SIG-M5 (cell line): ENCODE measurements at places on chromosomes 6 and 20.

DNA sequence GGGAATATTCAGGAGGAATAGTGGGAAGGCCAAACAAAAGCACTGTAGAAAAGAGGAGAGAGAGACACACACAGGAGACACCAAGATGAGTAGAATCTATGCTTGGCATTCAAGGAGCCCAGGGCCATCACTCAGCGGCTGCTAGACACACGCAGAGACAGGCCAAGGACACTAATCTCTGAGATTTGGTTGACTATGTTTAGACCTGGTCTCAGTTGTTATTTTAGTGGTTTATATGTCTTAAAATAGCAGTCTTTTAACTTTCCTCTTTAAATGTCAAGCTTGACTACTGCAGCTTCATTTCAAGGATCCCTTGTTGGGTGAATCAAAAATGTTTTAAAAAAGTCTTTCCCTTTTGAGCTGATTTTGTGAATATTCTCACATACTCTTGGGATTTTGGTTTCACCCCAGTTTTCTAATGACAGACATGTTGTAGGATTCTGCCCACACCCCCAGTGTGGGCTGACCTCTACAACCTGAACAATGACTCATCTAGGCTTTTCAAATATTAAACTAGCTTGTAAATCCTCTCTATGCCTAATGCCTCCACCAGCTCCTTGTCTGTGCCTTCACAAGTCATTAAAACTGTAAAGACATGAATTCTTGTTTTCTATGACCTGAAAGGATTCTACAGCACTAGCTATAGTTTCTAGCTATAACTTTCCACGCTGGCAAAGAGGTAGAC is 142.7 kb upstream of the EXOC2 start:
- no peak for DNase-seq

GRCh38 chr6:157937916-157938315 is 43.7 kb upstream of the SYNJ2 start:
- DNase-seq: no peak

DNA sequence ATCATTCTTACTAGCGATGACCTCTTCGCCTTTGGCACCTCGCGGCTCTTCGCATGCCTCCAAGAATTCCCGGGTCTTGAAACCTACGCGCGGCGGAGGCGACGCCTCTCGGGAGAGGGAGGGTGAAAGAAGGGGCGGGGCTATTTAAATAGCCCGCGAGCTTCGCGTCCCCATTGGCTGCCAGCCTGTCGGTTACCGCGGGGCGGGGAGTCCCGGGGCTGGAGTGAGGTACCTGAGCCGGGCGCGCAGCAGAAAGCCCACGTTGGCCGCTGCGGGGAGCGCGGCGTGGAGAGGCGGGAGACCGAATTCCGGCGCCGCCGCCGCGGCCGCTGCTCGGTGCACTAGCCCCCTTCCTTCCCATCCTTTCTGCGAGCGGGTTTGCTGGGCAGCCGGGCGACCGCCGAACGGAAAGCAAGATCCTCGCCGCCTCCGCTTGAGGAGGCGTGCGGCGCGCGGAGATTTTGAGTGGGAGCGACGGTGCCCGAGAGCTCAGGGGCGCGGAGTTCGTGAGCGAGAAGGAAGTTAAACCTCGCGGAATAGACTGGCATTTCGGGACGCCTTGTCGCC is at the start of gene BMP6:
Gene BMP6 (plus strand): TSS at position 251 of the 567 bp plus-strand sequence. CDS start 857 bp downstream, outside the sequence.
- no peak for DNase-seq

- no peak for DNase-seq
Measured at GRCh38 chr6:148590883-148591282, 155.9 kb upstream of the UST start.

DNA sequence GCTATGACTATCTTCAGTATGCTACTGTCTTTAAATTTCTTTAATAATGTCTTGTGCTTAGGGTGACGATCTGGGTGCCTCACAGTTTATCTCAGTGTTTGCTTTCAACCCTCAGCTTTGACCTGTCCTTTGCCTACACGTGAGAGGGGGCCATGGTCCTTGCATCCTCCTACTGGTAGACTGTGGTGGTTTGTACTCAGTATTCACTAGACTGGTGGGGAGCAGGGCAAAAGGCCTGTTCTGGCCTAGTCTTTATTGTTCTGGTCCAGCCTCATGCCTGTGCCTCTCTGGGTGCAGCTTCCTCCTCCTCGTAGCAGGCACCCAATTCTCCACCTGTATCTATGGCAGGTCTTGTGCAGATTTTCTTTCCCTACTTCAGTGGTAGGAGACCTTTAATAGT is 354.9 kb downstream of the CD109 start:
- no peak for DNase-seq

DNA sequence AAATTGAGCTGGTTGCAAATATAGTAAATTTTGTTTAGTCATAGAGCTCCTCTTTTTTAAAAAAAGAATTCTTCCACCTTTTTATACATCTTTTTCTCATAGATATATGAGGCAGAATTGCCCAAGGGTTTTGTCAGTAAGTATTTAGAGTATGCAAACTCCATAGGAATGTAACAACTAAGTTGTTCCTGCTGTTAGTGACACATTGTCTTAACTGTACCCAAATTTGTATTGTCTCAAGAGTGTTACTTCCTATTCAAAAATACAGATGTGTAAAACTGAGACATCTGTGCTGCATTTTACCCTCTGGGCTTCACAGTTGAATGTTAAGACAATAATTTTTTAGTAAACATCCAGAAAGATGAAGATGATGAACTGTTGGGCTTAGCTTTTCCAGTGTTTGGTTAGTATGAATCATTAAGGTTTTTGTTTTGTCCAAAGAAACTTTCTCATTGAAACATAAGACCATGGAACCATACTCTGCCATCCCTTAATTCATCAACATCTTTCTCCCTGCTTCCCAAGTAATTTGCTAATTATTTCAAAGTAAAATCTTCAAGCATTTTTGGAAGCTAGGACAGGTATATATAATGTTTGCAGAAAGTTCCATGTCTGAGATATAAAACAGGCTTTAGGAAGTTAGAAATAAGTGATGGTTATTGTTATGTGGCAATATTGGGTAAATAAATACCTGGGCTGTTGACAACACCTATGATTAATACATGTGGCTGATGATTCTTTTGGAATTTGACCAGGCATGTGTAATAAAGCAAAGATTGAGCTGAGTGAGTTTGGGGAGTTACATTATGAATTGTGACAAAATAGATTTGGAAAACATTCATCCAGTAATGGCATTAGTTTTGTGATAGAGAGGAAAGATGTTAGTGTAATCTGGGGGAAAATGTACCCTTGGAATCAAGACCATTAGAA is 11.2 kb downstream of the OGFRL1 start:
- no peak for DNase-seq

DNA sequence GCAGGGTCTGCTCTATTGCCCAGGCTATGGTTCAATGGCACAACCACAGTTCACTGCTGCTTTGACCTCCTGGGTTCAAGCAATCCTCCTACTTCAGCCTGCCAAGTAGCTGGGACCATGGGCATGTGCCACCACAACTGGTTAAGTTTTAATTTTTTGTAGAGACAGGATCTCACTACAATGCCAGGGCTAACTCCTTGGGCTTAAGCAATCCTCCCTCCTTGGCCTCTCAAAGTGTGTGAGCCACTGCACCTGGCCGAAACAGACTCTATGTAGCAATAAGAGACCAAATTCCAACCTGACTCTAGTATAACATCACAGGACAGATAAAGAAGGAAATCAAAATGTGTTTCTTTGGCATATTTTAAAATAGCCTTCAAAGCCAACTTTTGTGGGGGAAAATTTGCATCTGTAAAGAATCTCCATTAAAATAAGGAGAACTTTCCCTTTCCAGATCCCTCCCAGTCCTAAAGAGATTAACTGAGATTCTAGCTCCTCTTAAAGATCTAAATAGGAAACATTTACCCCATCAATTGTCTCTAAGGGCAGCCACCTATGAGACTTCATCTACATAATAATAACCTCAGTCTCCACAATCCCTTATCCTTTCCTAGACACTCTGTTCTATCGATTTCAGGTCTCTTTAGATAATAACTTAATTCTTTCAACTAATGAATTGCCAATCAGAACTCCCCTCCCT is 94.7 kb upstream of the PLCB4 start:
- DNase-seq: no peak

- no peak for DNase-seq
Measured at GRCh38 chr20:3922223-3922982, 33.2 kb downstream of the PANK2 start.

- no peak for DNase-seq
Measured at GRCh38 chr6:1841136-1841535, 231.4 kb downstream of the FOXC1 start.

DNA sequence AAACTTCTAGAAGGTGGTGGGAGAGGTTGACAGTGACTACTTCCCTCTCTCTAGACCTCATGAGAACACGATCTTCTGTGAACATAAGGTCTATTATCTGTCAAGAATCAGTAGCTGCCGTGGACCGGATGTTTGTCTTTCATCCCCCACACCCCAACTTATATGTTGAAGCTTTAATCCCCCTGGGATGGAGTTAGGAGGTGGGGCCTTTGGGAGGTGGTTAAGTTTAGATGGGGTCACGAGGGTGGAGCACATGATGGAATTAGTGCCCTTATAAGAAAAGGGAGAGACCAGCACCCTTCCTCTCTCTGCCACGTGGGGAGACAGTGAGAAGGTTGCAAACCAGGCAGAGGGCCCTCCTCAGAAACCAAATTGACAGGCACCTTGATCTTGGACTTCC is 409.1 kb downstream of the QKI start:
- DNase-seq: no peak

GRCh38 chr6:153150752-153151440 is 19.8 kb upstream of the RGS17 start:
- no peak for DNase-seq

DNA sequence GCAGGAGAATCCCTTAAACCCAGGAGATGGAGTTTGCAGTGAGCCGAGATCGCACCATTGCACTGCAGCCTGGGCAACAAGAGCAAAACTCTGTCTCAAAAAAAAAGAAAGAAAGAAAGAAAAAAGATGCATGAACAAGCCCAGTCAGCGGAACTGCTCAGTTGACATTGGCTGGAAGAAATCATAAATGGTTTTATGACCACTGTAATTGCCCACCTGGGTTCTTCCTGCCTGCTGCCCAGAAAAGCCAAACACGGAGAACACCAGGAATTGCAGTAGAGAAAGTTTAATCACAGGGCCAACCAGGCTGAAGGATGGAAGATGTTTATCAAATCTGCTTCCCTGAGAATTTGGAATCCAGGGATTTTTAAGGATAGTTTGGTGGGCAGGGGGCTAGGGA is 22.7 kb downstream of the BAK1 start:
- no peak for DNase-seq

- DNase-seq: no peak
Measured at GRCh38 chr6:78505178-78505577, 362.2 kb upstream of the IRAK1BP1 start.

DNA sequence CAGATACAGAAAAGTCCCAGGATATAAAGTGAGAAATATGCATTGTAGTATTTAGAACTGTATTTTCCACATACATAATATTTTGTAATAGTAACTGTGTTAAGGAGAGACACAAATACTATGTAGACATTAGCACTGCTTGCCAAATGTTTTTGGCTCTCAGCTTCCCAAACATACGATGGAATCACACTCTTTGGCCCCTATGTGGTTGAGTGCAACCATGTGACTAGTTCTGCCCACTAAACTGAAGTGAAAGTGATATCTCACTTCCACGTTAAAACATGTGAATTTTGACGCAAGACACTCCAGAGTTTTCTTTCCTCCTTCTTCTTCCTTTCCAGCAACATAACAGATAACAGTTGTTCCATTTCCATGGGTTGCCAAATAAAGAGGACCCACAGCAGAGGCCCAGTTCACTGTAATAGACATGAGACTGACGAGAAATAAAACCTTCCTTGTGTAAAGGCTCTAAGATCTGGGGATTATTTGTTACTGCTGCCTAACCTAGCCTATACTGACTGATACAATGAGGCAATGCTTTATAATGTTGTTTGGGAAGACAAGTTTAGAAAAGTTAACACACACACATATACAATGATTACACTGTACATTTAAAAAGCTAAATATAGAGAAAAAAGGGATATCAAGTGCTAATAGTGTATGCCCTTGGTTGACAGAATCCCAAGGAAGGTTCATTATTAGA is 97.2 kb downstream of the PTPRT start:
- no peak for DNase-seq

GRCh38 chr6:144211160-144211559 is 60.8 kb downstream of the STX11 start:
- DNase-seq: no peak

- no peak for DNase-seq
Measured at GRCh38 chr20:59375541-59375940, 75.1 kb downstream of the EDN3 start.

DNA sequence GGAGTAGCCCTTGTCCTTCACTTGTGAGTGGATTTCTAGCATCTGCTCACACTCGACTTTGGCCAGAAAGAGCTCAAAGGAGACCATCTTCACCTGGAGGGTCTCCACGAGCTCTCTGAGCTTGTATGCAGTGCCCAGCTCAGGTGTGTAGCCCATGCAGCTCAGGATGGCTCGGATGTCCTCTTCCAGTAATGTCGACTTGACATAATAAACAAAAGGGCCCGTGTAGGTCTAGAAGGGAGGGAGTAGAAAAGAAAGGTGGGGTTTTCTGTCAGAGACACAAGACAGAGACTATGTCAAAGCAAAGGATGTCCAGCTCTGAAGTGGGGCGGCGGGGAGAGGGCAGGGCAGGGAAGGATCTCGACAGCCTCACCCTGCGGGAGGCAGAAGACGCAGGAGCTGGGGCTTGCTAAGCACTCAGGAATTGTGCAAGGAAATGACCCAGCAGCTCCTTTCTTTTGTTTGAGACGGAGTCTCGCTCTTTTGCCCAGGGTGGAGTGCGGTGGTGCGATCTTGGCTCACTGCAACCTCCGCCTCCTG is 8.6 kb downstream of the SPATA2 start:
- no peak for DNase-seq

DNA sequence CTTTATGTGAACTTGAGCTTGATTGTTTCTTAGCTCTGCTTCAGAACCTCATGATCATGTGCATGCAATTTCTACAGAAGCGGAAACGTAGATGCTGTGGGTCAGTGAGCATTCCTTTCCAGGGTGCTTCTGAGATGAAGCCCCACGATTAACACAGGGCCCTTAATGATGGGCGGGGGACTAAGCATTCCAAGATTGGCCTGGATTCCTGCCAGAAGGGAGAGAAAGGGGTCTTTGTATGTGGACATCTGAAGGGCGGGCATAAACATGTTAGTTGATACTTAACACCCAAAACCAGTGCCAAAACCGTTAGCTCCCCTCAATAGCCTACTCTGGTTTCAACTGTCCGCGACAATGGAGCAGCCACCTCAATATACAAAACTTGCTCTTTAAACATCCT is 46.9 kb upstream of the POU3F2 start:
- no peak for DNase-seq

DNA sequence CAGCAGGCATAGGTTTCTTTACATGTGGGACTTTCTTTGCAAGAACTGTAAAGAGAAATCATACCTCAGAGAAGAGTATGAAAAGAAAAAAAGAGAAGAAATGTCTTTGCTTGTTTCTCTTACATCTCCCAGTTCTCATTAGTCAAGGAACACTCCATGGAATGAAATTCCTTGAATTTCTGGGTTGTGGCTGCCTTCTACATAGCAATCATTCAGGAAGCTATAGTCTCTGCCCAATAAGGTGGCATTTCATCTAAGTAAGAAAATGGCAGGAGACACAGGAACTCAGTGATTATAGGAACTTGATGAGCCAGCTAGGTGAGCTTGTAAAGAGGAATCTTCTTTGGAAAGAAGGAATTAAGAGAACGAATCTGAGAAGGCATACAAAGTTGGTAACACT is 197.0 kb upstream of the FKBP1C start:
- DNase-seq: no peak

- no peak for DNase-seq
Measured at GRCh38 chr6:78526432-78526831, 340.9 kb upstream of the IRAK1BP1 start.

- no peak for DNase-seq
Measured at GRCh38 chr6:145042559-145042958, 692.8 kb downstream of the EPM2A start.
